ENCODE measurements at places on chromosomes 2 and 18. TPM values are rescaled to one million over a fixed set of nuclear protein-coding genes. Genes with fewer than 3 reads are reported as not detected.

The GPAT2 gene
- not detected for total RNA-seq

The DSG4 gene
- total RNA-seq: not detected

The ARHGAP15 gene
- total RNA-seq: 1.9 TPM

The MAL gene
- total RNA-seq: not detected

The NEU2 gene
- not detected for total RNA-seq

Data from RPMI7951 (cell line).